ENCODE measurements at places on chromosomes 7 and 10.

- DNase-seq, result no peak
These were observed 166.5 kb downstream of the TMEM26 start for GRCh38 chr10:61286686-61287085.

DNA sequence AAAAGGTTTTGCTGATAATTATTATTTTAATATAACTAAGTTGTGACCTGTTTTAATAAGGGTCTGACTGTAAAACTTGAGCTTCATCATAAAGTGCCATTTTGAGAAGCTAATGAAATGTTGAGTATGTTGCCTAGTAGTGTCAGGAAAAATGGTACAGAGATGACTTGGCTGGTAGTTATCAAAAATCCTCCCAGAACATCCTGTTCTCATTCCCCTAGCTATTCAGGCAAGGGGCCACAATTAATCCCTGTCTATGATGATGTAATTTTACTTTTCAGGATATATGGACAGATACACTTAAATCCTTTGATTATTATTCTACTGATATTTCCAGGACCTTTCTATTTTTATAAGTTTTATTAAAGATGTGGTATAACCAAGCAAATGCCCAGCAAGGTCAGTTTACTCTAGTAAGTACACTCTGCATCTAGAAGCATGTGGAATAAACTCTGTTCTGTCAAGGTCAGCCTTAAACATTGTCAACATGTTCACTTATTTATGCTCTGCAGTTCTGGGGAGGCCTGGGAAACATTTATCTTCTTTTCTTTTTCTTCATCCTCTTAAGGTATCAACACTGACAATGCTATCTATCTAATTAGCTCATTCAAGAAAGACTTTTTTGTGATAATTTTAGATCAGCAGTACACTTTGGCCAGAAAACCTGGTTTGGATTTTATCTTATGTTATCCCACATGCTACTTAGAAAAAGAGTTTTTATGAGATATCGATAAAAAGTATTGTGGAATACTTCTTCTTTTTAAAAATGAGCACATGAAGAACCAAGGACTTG is 32.1 kb downstream of the BTRC start:
- no peak for DNase-seq

DNA sequence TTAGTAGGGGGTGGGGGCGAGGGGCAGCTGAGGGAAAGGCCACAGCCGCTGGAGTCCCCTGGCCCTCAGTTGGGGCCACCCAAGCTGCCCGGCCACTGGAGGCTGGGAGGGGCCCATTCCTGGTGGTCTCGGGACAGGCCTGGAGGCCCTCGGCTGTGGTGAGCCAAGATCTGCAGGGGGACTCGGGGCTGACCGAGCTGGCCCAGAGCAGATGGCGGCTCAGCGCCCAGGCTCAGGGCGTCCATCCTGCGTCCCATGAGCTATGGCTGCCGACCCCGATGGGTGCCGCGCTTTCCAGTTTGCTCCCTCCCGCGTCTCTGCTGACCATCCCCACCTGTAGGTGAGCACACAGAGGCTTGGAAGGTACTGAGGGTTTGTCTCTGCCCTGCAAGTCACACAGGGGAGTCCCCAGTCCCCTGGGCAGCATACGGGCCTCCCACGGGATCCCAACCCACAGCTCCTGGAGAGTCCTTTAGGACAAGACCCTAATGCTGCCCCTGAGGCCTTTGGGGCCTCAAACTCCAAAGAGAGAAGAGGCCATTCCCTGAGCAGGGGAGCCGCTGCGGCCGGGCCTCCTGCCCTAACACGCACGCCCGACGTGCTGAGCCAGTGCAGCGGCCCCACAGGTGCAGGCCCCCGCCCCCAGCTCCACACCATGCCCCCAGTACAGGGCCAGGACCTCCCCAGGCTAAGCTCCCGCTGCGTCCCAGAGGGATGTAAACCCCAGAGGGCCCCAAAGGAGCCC is 107.2 kb downstream of the MICALL2 start:
- no peak for DNase-seq

GRCh38 chr10:100868382-100868781 is 44.4 kb upstream of the SLF2 start:
- no peak for DNase-seq

DNA sequence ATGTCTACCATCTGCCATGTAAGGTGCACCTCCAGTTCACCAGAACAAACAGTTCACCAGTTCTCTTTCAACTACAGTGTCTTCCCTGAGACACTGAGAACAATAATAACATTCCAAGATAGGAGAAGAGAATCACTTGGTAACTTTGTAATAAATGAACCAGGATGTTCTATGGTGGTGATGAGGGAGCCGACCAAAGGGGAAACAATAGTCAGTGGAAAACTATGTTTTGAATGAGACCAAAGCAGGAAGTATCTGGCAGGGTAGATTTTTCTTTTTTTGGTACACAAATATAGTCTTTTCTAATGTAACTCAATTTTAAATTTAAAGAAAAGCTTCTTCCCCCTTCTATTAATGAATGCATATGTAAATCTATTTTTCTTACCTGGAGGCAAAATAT is 20.0 kb downstream of the HYAL4 start:
- no peak for DNase-seq
